CD14-positive monocyte (primary cell): ENCODE measurements at places on chromosomes 12 and 14. TPM values are rescaled to one million over a fixed set of nuclear protein-coding genes. Genes with fewer than 3 reads are reported as not detected.

Gene TUBA1B
- 479 and 528 TPM in 2 replicates for polyA plus RNA-seq

Gene MDM2
- 5.9 and 16.2 TPM in 2 replicates for polyA plus RNA-seq

Gene DDX55
- polyA plus RNA-seq: 8.8 TPM

- no peak for DNase-seq
These were observed at the start of gene CRIP2 for GRCh38 chr14:105474483-105475268. Gene CRIP2 (plus strand): TSS chr14:105474821. CDS start chr14:105474863, 42 bp downstream.

Gene KLHDC1
- 1.6 TPM for polyA plus RNA-seq

Gene LLPH
- 0.84 and 3.1 TPM in 2 replicates for polyA plus RNA-seq

- no peak for DNase-seq
These were observed 18.7 kb downstream of the HVCN1 start for GRCh38 chr12:110670161-110670701.

Gene MYH6
- polyA plus RNA-seq: not detected

DNA sequence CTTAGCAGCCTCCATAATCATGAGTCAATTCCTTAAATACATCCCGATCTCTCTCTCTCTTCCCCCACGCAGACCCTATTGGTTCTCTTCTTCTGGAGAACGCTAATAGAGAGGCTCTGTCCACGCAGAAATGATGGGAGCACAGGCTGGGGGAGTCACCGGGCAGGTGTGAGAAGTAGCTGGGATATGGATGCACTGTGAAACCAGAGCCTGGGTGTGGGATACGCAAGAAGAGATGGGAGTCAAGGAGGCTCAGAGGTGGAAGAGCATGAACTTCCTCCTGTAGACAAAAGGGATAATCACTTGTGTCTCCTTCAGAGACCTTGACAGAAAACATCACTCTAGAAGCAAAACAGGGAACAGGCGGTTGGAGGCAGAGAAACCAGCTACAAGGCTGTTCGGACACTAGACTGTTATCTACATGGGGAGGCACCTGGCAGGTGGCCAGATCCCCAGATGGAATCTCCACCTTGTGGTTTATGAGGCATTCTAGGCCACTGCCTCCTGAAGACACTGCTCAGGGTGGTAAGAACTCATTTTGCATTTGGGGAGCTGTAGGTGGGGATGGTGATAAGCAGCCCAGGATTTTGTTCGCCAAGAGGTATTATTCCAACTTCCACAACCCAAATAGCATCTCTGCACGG is 7.2 kb upstream of the SELPLG start:
- peak; percentile 24 for DNase-seq

Gene NOPCHAP1
- 2.6 and 2.7 TPM in 2 replicates for polyA plus RNA-seq

DNA sequence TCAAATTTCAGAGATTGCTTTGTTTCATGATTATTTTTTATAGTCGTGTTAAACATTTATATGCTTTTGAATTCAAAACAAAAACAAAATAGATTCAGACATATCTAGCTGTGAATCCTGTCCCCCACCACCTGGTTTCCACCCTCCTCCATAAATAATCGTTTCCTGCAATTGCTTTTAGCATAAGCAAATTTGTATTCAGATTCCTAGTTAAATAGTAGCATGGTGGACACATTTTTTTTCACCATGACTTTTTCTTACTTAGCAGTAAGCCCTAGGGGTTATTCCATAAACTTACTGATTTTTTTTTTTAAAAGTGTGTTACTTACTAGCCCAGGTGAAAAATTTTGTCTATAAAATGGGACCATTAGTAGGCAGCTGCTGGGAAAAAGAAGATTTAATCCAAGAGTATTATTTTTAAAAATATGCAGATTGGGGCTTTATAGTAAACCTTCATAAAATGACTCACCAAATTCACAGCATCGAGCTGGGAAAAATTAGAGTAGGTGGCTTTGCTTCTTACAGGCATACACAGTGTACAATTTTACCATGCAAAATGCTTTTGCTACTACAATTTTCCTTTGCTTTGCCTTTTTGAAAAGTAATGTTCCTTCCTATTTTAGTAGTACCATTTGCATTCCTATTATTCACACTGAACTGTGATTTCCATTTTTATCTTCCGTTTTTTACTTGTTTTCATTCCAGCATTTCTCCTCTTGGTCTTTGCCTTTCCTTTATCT is 117.8 kb downstream of the BTG1 start:
- no peak for DNase-seq

DNA sequence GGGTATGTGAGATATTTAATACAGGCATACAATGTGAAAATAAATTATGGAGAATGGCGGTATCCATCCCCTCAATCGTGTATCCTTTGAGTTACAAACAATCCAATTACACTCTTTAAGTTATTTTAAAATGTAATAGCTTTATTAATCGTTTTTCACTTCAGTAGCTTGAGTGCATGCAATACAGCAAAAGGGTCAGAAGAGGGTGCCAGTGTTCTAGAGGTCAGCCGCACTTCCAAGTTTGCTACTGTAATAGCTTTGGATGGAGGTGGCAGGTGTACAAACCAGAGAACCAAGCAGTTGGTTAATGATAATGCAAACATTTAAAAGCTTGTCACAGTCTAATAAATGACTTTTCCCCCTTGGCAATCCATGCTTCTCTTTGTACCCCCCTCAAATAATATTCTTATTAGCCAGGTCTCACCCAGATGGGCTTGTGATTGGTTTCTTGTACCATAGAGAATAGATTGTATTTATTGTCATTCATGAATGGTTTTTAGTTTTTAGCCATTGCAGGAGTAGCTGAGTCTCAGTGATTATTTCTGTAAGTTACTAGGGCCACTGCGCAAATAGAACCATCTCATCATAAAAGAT is 127.0 kb downstream of the ERC1 start:
- peak; percentile 51 for DNase-seq

Gene RFX4
- not detected for polyA plus RNA-seq

Gene VIPAS39
- 9.6 and 17.8 TPM in 2 replicates for polyA plus RNA-seq

GRCh38 chr12:19461999-19462398 is 22.7 kb downstream of the AEBP2 start:
- no peak for DNase-seq

DNA sequence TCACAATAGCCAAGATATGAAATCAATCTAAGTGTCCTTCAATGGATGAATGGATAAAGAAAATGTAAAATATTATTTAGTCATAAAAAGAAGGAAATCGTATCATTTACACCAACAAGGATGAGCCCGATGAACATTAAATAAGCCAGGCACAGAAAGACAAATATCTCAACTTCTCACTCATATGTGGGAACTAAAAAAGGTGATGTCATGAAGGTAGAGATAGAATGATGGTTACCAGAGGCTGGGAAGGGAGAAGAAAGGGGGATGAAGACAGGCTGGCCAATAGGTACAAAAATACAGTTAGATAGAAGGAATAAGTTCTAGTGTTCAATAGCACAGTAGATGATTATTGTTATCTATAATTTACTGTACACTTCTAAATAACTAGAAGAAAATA is 94.9 kb upstream of the RAP1B start:
- DNase-seq: no peak

Gene METTL1
- 3.7 TPM for polyA plus RNA-seq

Gene PABPN1
- 54.4 TPM for polyA plus RNA-seq

Gene RNASE7
- not detected for polyA plus RNA-seq

- no peak for DNase-seq
These were observed 149.5 kb downstream of the STXBP6 start for GRCh38 chr14:24900269-24901100.

DNA sequence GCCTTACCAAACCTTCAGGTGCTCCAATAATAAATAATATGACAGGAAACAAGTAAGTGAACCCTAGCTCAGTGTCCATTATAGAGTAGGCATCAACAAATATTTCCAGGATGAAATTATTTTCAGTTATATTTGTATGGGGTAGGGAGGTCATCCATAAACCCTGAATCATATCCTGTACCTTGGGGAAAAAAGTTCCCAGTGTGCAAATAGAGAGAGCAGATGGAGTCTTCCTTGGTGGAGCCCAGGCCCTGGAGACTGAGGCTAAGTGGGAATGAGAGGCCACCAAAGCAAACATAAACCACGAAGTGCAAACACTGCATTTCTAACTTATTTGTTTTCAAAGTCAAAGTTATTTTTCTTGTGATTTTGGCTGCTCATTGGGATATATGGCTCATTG is 8.5 kb upstream of the ERP27 start:
- DNase-seq: no peak

GRCh38 chr12:89016970-89017778 is 335.1 kb downstream of the DUSP6 start:
- peak; percentile 54 for DNase-seq

Gene RNASE2
- 307 TPM for polyA plus RNA-seq

DNA sequence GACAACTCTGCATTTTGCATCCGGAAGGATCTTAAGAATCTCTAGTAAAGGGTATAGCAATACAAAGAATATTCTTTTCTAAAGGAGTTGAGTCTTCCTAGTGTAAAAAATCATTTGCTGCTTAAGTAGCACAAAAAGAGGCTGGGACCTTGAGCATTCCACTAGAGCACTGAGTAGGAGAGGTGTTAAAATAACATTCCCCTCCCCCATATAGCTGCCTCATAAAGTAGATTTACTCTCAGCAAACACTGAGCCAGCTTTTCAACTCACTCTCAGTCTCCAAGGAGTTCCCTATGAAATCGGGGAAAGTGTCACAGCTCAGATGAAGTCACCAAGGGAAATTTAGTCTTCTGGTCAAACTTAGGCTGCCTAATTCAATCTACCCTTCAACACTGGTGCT is 592.7 kb downstream of the ETNK1 start:
- DNase-seq: no peak

Gene AQP5
- not detected in 2 replicates for polyA plus RNA-seq

Gene CCNB1IP1
- polyA plus RNA-seq: 3.5 TPM

- DNase-seq: no peak
These were observed 517.6 kb upstream of the TMEM132C start for GRCh38 chr12:127749416-127749815.

DNA sequence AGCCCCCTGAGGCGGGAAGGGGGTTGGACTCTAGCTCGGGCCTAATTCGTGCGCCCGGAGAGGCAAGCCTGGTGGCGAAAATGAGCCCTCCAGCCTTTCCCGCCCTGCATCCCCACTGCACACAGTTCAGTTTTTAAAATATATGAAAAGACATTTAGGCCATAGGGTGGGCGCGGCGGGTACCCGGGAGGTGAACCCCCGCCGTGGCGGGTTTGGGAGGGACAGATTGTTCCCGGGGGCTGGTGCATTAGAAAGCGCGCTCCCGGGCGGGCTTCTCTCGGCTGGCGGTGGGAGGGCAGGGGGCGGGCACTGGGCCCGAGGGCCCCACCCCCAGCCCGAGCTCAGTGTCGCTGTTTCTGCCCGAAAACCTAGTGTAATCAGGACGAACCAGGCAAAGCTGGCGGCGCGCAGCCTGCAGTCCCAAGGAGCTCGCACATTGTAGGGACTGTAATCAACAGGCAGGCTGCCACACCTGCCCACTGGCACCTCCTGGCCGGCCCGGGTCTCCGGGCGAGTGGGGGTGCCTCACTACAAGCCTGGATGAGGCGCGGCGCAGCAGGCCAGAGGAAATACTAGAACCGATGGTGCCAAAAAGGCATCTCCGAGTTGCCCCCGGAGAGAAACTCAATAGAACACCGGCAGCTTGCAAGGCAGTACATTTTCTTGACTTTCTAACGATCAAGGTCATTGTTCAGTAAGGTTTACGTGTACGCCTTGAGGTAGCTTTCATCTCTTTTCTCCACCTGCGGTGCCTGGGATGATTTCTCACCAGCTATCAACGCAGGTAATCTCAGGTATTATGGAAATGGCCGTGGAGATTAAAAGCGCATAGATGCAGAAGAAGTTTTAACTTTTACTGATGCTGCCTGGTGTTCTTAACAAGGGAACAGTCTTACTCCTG is 764 bp upstream of the SPTB start:
- no peak for DNase-seq

DNA sequence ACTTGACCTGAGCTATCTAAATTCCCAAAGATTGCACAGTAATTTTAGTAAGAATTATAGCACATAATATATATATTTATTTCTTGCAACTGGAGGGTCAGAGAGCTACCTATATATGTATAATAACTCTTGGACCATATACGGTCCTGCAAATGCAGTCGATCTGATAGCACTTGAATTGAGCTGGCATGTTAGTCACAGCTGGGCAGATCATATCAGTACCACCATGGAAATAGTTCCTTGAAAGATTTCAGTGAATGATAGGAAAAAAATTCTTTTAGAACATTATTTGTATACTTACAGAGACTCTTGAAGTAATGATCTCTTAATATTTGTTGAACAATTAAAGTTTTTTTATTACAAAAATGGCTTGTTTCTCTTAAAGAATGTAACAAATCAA is 94.5 kb upstream of the MON2 start:
- no peak for DNase-seq

DNA sequence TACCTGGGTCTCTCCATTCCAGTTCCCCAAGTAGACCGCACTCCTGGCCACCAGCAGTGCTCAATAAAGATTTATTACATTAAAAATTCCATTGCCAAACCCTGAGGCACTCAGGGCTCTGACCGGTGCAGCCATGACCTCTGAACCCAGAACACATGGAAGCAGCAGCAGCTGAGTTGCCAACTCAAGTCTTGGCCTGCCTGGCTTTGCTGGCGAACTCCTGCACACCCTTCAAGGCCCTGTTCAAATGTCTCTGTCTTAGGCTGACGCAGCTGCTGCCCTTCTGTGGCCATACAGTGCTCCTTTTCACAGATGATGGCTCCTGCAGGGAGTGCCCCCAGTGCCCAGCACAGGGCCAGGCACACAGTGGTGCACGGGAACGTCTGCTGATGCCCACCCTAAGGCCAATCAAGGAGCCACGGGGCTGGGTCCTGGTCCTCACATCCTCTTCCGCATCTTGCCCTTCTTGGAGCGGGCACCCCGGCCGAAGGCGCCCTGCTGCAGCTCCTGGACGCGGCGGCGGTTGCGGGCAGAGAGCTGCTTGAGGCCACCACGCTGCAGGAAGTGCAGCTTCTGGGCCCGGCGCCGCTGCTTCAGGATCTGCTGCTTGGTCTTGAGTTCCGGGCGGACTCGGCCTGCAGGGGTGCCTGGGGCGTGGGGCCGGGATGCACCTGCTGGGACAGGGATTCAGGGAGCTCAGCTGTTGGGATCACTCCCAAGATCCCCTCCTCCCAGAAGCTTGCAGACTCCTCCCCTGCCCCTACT is 9.1 kb downstream of the CFAP73 start:
- no peak for DNase-seq

Gene CISTR
- not detected for polyA plus RNA-seq

Gene OR6C3
- polyA plus RNA-seq: not detected
